Epithelial cell of proximal tubule (primary cell): ENCODE measurements at places on chromosomes 1 and 21.
A peak's percentile ranks its signal among the peaks of the same experiment; 100 is the strongest.

GRCh38 chr1:19377812-19378718, 65.9 kb downstream of the SLC66A1 start:
- no peak for DNase-seq

GRCh38 chr1:56571448-56571847, 7.9 kb downstream of the PLPP3 start:
- DNase-seq = no peak

DNA sequence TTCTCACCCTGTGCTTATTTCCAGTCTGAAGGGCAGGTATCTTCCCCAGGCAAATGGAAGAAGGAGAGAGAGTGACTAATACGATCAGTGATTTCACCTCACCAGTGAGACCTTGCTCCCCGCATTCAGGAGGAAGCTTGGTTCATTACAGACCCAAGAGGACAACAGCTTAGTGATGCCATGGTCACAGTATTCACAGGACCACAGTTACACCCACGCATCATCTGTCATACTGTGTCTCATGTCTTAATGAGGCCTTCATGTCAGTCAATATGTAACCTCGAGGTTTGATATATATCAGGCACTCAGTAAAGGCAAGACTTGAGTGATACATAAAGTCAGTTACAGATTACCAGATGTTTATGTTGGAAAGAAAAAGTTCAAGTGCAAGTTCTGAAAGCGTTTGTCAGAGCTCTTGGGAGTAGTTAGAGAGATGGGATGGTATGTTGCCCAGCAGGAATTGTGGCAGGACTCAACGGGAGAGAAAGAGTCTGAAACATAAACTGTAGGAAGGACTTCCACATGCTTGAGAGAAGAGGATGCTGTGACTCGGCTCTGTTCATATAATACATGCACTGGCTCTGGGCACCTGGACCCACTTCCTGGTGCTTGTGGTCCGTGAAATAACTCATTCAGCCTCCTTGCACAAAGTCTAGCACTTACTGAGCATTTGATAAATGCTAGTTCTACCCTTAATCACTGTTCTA, 33.3 kb downstream of the GNPAT start:
- DNase-seq = no peak

DNA sequence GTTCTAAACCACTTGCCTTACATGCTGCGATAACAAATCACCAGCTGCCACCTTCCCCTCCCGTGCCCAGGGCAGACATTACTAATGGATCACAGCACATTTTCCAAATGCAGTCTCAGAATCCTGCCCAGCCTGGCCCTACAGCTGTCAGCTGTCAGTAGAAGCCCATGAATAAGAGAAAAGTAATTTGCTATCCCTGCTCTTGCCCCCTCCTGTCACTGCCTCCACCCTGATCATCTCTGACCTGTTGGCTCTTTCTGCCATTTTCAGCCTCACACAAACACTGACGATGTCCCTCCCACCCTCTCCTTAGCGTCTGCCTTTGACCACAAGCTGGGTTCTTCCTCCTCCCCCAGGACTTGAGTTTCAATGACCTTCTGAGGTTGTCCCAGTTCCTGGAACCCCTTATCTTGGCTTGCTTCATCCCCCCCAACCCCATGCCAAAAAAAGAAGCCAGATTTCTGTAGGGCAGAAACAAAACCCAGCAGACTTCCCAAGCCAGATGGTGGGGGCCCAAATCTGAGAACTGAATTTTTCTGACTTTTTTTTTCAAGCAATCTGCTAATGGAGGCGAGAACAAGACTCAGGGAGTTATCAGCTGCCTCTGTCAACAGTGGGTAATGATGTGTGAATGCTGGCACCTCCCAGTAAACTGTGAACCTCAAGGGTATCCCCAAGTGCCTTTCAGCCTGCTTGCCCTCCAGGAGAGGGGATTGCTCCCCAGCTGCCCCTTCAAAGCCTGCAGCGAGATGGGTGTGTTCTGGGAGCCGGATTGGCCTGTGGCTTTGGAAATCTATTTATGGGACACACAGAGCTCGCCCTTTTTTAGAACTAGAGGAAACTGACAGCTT, 216.5 kb upstream of the VAMP3 start:
- DNase-seq = no peak

GRCh38 chr1:152188673-152189591, 29.9 kb upstream of the RPTN start:
- DNase-seq = no peak

DNA sequence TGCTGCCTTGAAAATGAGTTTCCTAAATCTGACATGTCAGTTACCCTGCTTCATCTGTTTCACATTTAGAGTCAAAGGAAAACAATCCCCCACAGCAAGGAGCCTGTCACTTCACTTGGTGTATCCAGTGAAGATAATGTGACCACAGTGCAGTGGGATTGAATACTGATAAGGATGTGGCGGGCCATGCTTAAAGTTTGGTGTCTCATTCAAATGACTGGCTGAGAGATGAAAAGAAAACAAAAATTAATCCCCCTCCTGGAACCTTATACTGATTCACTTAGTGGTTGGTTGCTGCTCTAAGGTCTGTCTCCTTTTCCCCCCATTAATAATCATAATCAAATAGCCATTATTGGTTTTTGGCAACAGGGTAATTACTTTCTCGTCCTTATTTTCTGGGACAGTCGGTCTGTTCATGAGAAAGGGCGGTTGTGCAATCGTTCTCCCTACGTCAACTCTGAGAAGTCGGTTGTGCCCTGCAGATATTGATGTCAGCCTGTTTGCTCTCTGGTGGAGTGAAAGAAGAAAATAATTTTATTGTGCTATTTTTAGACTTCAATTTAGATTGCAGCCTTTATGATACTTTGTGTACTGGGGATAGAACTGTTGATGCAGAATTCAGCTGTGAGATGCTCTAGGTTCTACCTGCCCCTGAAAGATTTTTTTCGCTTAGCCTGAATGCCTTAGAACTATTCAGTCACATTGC, 360.2 kb downstream of the DISC1 start:
- no peak for DNase-seq

DNA sequence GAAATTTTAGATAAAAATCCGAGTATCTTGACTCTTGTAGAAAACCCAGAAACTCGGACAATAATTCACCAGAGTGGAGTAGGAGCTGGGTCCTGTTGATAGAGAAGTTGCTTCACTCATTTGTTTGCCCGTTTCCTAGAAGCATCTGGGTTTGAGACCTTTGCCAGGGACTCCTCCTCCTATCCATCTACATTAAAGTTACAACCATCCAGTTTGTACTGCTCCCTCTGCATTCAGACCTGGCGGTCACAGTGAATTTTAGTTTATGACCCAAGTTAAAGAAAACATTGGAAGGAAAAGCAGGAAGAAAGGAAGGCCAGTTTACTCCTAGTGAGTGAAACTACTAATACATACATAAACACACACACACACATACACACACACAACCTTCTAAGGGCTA, 64.6 kb downstream of the CLDN17 start:
- DNase-seq = no peak

DNA sequence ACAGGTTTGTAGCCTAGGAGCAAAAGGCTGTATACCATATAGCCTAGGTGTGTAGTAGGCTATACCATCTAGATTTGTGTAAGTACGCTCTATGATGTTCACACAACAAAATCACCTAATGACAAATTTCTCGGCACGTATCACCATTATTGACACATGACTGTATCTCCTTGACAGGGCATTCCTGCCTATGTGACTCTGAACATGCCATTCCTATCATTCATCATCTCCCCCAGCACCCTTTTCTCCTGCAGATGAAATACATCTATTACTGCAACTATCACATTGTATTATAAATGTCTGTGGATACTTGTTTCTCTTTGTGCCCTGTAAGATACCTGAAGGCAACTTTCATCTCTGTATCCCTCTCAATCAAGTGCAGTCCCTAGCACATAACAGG, 29.9 kb downstream of the TP53BP2 start:
- peak; percentile 55 for DNase-seq

DNA sequence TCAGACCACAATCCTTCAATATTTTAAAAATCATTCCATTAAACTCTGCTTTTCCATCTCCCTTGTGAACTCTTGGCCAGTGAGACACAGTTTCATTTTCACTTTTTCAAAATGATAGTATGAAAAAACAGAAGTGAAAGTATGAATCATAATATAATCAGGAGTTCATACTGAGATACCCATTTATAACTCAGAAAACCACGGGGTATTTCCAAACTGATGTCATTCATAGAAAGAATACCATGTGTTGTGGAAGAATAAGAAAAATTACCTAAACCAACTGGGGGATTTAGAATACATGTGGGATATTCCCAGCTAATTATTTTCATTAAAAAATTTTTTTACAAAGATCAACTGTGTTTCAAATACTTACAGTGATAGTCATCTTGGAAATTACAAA, 149.9 kb downstream of the MRPL39 start:
- peak; percentile 42 for DNase-seq
